Cortex of kidney (tissue), 1 donor: ENCODE measurements at places on chromosomes 16 and 17.

DNA sequence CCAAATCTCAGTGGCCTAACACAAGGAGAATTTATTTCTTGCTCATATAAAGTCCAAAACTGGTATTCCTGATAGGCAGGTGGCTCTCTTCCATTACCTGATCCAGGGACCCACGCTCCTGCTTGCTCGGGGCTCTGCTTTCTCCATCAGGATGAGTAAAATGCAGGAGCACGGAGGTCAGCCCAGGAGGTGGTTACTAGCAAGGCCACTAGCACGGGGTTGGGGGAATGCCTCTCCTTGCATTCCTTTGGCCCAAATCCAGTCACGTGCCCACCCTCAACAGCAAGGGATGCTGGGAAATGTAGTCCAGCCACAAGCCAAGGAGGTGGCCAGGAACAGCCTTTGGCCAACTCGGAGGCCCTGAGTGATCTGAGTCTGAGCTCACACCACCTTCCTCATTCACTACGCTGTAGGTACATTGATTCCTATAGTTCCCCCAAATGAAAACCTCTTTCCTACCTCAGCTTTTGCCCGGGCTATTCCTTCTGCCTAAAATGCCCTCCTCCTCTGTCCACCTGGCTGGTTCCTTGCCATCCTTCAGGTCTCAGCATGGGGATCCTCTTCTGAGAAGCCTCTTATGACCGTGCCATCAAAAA, 38.3 kb upstream of the HAPSTR1 start:
- no peak for DNase-seq

DNA sequence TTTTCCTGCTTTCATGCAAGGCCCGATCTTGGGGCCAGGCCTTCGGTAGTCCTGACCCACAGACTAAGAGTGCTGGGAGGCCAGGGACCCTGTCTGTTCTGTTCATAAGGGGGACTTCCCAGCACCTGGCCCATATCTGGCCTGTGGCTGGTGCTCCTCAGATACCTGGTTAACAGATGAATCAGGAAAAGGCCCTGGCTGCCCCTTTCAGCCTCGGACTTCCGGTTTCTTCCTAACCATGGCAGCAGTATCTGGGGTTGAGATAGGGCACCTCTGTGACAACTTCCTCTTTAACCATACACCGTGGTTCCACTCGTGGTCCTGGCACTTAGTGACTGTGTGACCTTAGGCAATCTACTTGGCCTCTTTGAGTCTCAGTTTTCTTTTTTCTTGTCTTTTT, 18.4 kb downstream of the PLCG2 start:
- no peak for DNase-seq

GRCh38 chr16:81784072-81784795, 5.1 kb downstream of the PLCG2 start:
- DNase-seq, result no peak

DNA sequence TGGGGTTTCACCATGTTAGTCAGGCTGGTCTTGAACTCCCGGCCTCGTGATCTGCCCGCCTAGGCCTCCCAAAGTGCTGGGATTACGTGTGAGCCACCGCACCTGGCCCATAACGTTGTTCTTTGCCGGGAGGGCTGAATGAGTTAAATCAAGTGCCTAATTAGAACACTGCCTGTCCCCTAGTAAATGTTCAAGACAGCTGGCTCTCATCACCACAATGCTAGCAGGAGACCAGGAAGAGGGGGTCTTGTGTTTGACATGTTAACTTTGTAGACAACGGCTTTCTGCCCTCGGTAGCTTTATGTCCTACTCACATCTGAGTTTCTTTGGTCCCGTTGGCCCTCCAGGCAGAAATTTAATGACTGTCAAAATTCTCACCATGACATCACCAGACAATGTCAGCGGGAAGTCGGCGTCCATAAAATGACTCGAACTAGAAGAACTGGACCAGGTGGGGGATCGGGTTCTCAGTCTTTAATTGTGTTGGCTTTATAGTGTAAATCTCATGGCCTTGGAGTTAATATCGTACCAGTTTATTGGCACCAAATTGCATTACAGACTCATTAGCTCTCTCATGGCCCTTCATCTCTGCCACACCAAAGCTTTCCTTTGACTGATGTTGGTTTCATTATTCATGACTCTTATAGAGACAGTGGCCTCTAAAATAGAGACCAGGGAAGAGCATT, 11.4 kb upstream of the ITPRIPL2 start:
- no peak for DNase-seq

GRCh38 chr17:37084372-37084771, 135.6 kb downstream of the AATF start:
- no peak for DNase-seq

- no peak for DNase-seq
Measured at GRCh38 chr16:56608876-56609462, 585 bp downstream of the MT2A start.

GRCh38 chr17:12756786-12757185, 32.5 kb upstream of the ARHGAP44 start:
- no peak for DNase-seq

- DNase-seq, result no peak
Measured at GRCh38 chr16:3030222-3031212, 6.2 kb downstream of the BICDL2 start.
